ENCODE measurements at places on chromosomes 11 and 22. TPM values are rescaled to one million over a fixed set of nuclear protein-coding genes. Genes with fewer than 3 reads are reported as not detected.
A peak's percentile ranks its signal among the peaks of the same experiment; 100 is the strongest.

DNA sequence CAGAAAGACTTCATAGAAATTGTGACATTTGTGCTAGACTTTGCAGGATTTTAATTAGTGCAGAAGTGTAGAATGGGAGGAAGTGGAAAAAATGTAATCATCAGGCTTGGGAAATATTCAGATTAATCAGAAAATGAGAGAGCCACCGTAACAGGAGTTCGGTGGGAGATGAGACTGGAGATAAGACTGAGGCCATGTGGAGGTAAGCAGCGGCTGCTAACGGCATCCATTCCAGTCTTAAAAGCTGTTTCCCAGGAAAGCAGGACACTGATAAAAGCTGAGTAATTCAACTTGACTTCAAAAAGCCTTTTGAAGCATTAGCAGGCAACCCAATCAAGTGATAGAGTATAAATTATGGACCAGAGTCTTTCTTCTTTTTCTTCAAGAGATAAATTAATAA lies 369.9 kb downstream of the LUZP2 start:
- DNase-seq = no peak

GRCh38 chr22:27327497-27327896 lies 474.1 kb downstream of the MN1 start:
- no peak for DNase-seq

GRCh38 chr11:45151362-45151982 lies 5.0 kb downstream of the PRDM11 start:
- no peak for DNase-seq

GRCh38 chr11:44568331-44568657 lies 2.8 kb downstream of the CD82 start:
- no peak for DNase-seq

GRCh38 chr11:8277691-8278090 lies 14.0 kb upstream of the LMO1 start:
- DNase-seq = peak; percentile 37

DNA sequence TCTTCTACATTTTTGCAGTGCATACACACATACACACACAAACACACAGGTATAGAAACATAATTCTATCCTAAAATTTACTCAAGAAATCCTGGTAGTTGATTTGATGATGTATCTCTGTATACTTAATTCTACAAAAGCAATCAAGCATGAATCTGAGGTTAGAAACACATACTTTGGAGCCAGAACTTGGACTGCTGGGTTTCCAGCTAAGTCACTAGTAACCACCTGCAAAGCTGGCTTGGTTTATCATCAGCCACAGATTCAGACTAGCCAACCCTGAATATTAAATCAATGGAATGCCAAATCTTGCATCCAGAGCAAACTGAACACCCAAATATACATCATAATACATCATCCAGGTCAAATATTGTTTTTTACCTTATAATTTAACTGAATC lies 24.8 kb upstream of the POU2AF2 start:
- DNase-seq = no peak

DNA sequence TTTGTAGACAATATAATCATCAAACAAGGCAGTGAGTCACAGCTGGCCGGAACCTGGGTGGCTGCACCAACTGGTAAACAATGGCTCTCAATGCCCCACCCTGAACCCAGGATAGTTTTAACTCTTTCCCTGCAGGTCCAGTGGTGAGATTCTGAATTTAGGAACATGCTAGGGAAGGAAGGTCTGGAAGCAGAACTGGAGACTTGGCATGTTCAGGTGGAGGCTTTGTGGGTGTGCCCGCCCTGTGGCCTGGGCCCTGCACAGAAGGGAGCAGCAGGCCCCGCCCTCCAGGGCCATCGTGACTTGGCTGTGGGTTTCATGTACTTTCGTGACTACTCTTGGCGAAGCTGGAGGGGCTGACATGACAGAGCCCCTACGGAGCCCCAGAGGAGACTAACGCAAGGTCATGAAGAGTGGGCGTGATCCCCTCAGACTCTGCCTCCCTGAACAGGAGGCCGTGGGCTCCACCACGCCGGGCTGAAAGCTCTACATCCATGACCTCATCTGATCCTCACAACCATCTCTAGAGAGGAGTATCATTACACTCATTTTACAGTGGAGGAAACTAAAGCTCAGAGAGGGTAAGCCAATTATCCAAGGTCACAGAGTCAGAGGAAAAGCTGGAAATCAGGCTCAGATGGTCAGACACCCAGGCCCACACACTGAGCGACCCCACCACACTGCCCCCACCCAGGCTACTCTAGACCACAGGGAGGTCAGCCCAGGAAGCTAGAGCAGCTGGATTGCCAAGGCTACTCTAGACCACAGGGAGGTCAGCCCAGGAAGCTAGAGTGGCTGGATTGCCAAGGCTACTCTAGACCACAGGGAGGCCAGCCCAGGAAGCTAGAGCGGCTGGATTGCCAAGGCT lies 27.3 kb downstream of the MAFF start:
- peak; percentile 88 for DNase-seq

GRCh38 chr11:92638678-92639077 lies 330.8 kb upstream of the MTNR1B start:
- no peak for DNase-seq

- DNase-seq = no peak
Observed at GRCh38 chr11:89493431-89493830, 2.3 kb upstream of the NOX4 start.

DNA sequence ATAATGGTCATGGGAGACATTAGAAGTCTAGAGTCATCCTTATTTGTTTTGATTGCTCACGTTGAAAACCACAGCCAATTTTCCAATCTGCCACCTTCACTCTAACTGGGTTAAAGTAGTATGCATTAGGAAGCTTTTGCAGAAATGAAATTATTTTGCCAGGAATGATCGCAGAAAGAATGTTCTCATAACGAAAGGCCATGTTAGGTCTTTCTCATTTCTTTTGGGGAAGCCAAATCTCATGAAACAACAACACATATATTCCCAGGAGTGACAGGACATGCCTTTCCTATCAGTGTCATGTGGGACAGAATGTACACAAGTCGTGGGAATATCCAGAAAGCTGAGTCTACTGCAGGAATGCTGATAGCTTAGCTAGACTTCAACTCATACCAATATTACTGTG lies 386.3 kb downstream of the AASDHPPT start:
- DNase-seq = no peak

KRTAP5-9 gene
- total RNA-seq = not detected

APOA5 gene
- not detected for total RNA-seq

GPR137 gene
- 5.6 TPM for total RNA-seq

PGM2L1 gene
- total RNA-seq = 9.5 TPM

NRXN2 gene
- total RNA-seq = not detected

PKNOX2 gene
- total RNA-seq = not detected

SCT gene
- total RNA-seq = not detected
